ACHN (cell line): ENCODE measurements at places on chromosomes 16 and 17.

DNA sequence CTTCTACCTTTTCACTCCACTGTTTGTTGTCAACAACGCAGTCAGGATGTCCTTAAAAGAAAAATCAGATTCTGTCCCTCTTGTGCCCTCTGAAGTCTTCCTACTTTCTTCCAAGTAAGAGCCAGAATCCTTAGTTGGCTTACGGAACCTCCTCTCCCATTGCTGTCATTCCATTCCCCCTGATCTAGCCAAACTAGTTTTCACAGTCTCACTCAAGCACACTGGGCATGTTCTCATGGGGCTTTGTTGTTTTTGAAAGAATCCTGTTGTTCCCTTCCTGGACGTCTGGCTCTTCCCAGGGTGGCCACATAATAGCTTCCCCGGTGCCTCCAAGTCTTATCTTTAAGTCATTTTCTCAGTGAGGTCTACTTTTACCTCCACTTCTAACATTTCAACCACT is 158.6 kb upstream of the ELAC2 start:
- DNase-seq: no peak

GRCh38 chr16:14378131-14378551 is 251.9 kb downstream of the PARN start:
- DNase-seq: no peak

DNA sequence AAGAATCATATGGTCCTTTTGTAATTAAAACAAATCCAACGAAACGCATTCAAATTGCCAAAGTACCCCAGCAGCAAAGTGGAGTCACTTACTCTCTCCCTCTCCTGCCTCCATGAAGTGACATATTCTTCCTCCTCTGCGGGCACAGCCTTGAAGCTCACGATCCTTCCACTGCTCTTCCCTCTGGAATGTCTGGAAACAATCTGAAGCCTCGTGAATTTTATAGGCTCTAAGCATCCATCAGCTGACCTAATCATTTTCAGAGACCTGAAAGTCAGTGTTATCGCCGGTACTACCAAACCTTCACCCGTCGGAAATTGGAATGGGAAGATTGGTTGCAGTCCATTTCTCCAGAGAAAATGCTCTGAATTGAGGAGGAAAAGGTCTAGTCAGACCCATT is 134.5 kb upstream of the FOXF1 start:
- DNase-seq: no peak

DNA sequence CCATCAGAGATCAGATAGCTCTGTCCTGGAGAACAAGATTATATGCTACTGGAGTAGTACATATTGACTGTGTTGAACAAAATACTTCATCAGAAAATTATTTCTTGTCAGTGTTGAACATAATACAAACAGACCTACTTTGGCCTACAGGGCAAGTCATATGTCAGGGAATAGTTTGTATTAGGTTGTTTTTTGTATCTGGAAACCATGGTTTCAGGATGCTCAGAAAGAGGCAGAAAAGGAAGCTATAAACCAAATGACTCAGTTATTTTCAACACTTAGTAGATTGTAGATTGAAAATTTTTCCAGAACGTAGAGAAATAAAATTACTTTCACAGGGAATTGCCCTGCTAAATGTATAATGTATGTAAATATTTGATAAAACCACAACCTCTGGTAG is 198.4 kb downstream of the CYB561 start:
- DNase-seq: no peak

DNA sequence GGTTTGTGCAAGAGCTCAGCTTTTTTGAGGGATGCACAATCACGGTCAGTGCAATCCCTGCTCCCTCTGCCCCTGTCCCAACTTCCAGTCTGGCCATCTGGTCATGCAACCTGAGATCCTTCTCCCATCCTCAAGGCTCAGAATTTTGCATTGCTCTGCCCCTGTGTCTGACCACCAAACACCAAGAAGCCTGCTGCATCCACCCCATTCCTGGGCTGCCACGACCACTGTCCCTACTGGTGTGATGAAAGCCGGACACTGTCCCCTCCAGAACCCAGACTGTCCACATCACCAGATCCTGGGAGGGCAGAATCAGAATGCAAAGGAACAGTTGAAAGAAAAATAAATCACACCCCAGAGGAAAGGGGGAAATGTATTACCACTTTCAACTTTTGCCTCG is 231.0 kb downstream of the C16orf78 start:
- no peak for DNase-seq

DNA sequence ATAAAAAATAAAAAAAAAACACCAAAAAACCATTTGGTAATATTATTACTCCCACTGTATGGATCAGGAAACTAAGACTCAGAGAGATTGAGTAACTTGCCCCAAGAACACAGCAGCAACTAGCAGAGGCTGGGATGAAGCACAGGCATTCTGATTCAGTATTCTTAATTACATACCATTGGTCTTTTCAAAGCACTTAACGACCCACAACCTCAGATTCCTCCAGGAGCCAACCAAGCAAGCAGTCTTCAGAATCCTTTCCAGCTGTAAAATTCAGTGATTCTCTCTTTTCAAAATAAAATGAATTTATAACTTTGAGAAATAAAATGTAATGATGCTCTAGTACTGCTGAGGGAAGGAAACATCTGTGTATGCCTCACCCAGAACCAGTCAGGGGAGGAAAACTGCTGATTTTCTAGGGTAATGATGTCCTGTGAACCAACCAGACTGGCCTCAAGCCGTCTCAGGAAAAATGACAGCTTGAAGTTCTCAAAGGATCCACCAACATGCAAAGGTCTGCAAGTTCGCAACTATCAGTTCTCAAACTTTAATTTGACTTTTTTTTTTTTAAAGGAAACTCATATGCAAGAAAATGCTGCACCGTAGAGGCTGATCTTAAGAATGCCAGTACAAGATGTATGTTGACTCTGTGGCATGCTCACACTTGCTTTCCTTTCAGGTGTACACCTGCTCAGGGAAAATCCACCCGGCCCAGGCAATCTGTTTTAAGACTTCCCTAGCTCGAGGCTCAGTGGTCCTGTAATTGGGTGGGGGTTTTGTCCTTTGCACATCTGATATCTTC is 9.0 kb downstream of the CUEDC1 start:
- peak; percentile 30 for DNase-seq

GRCh38 chr17:8632061-8632460 is 1.5 kb upstream of the MYH10 start:
- no peak for DNase-seq
